ENCODE measurements at places on chromosomes 2 and 18. TPM values are rescaled to one million over a fixed set of nuclear protein-coding genes. Genes with fewer than 3 reads are reported as not detected.

SPATA3 gene
- not detected for total RNA-seq

EFHD1 gene
- 1.3 TPM for total RNA-seq

NMUR1 gene
- 0.26 TPM for total RNA-seq

TRABD2A gene
- total RNA-seq, result 0.26 TPM

SIX3 gene
- total RNA-seq, result not detected

INHBB gene
- 5.2 TPM for total RNA-seq

REG1B gene
- not detected for total RNA-seq

CCDC85A gene
- 0.78 TPM for total RNA-seq

ADCY3 gene
- total RNA-seq, result 30.7 TPM

CFAP221 gene
- total RNA-seq, result 12.2 TPM

HOXD11 gene
- 0.13 TPM for total RNA-seq

MRO gene
- total RNA-seq, result 0.43 TPM

UPP2 gene
- 0.13 TPM for total RNA-seq

MYO3B gene
- under 0.01 TPM for total RNA-seq

ACTG2 gene
- 0.11 TPM for total RNA-seq

OBSL1 gene
- total RNA-seq, result 57.1 TPM

DPYSL5 gene
- total RNA-seq, result not detected

MAL gene
- not detected for total RNA-seq

CD207 gene
- total RNA-seq, result not detected

SPDYA gene
- total RNA-seq, result 1.3 TPM

XDH gene
- 0.43 TPM for total RNA-seq

ACOXL gene
- not detected for total RNA-seq

SATB2 gene
- 4.9 TPM for total RNA-seq

UGT1A3 gene
- not detected for total RNA-seq

FHOD3 gene
- total RNA-seq, result 38.3 TPM

PNPT1 gene
- total RNA-seq, result 19.3 TPM

GRHL1 gene
- total RNA-seq, result 0.78 TPM

NCKAP1 gene
- total RNA-seq, result 210 TPM

TMEM182 gene
- 5.2 TPM for total RNA-seq

RAD51AP2 gene
- total RNA-seq, result not detected

CHRND gene
- total RNA-seq, result not detected

DPY30 gene
- 51.0 TPM for total RNA-seq

NEU2 gene
- total RNA-seq, result not detected

ALK gene
- total RNA-seq, result not detected

DSG1 gene
- not detected for total RNA-seq

CHST10 gene
- 6.4 TPM for total RNA-seq

GDF7 gene
- total RNA-seq, result 0.91 TPM

HES6 gene
- 0.86 TPM for total RNA-seq

ZNF396 gene
- total RNA-seq, result 4.5 TPM

CNGA3 gene
- 0.43 TPM for total RNA-seq

RNF152 gene
- 10.6 TPM for total RNA-seq
